ENCODE measurements at places on chromosomes 4 and X. TPM values are rescaled to one million over a fixed set of nuclear protein-coding genes. Genes with fewer than 3 reads are reported as not detected.

PASD1 gene
- total RNA-seq: not detected

MEPE gene
- not detected for total RNA-seq

PGAM4 gene
- not detected for total RNA-seq

DIPK2B gene
- total RNA-seq: not detected

NLGN4X gene
- 0.04 TPM for total RNA-seq

CENPVL2 gene
- not detected for total RNA-seq

MTHFD2L gene
- total RNA-seq: 9.2 TPM

NAP1L2 gene
- 1.1 TPM for total RNA-seq

CFAP47 gene
- total RNA-seq: not detected

NUP62CL gene
- total RNA-seq: 16.8 TPM

ASB11 gene
- not detected for total RNA-seq

WAS gene
- 0.27 TPM for total RNA-seq

TRPC5OS gene
- not detected for total RNA-seq

SCOC gene
- total RNA-seq: 28.4 TPM

CHRDL1 gene
- not detected for total RNA-seq

STK32B gene
- 14.9 TPM for total RNA-seq

XG gene
- not detected for total RNA-seq

BRS3 gene
- total RNA-seq: not detected

GBA3 gene
- total RNA-seq: not detected

TMSB4X gene
- total RNA-seq: 6,180 TPM

UGT2B17 gene
- not detected for total RNA-seq

ZFP92 gene
- 0.72 TPM for total RNA-seq

FGA gene
- 16.0 TPM for total RNA-seq
